ENCODE measurements at places on chromosomes 2 and 18.
A peak's percentile ranks its signal among the peaks of the same experiment; 100 is the strongest.

DNA sequence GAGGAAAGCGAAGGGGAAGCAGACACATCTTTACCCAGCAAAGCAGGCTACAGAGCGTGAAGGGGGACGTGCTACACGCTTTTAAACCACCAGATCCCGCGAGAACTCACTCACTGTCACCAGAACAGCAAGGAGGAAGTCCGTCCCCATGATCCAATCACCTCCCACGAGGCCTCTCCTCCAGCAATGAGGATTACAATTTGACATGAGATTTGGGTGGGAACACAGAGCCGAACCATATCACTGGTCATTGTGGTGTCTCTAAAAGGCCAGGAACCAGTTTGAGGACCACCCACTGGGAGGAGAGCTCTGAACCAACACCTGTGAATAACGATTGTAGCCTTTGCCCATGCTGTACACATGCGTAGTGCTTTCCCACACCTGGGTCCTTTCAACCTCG is 116.6 kb upstream of the FAM136A start:
- no peak for DNase-seq

GRCh38 chr2:167103028-167103756 is 214.9 kb downstream of the XIRP2 start:
- DNase-seq: no peak

- DNase-seq: no peak
These were observed 145.1 kb downstream of the GFPT1 start for GRCh38 chr2:69241664-69242514.

GRCh38 chr2:158619496-158619895 is 162.7 kb downstream of the PKP4 start:
- DNase-seq: no peak

GRCh38 chr2:150513647-150514046 is 26.2 kb upstream of the RND3 start:
- no peak for DNase-seq

DNA sequence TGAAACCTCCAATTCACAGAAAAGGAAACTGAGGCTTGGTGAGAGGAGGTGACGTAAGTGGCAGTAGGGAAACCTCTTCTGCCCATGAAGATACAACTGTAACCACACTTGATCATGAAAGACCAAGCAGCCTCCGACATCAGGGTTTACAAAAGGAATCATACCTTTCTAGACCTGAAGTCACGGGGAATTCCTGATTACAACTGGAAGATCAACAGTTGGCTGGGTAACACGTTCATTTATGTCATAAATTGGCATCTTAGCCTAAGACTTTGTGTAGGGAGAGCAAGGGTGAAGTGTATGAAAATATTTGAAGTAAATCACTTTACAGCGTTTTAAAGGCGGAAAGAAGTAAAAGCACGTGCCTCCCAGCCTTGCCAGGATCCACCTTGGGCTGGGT is 922 bp downstream of the HS1BP3 start:
- DNase-seq: no peak

GRCh38 chr18:2907550-2908135 is 60.8 kb downstream of the EMILIN2 start:
- DNase-seq: no peak

GRCh38 chr18:75070625-75071483 is 138.1 kb downstream of the PTGR3 start:
- DNase-seq: peak; percentile 81

- no peak for DNase-seq
These were observed 107.7 kb upstream of the YPEL5 start for GRCh38 chr2:30039101-30039500.

DNA sequence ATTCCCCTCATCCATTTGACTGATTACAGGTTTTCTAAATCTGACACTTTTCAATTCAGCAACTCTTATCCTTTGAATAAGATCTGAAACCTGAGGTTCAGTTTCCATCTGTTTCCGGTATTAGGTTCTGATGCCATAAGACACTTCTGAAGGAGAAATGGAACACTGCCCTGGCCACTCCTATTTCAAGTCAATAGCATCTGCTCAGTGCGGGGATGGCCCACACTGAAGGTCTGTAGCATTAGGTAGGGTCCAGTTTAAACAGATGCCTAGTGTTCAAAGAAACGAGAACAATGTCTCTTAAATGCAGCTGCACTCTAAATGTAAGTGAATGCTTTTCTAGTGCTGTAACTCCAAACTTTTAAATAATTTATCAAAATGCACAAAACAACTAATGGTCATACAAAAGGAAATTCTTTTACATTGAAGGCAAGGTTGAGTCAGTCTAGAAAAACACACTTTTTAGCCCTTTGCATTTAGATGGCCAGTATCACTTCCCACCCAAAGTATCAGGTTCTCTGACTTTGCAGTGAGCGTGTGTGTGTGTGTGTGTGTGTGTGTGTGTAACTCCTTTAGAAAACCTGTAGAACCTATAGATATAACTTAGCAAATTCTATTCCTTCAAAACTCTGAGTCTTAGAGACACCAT is 78.2 kb downstream of the STK39 start:
- no peak for DNase-seq

GRCh38 chr18:59867337-59868104 is 32.3 kb upstream of the PMAIP1 start:
- no peak for DNase-seq

DNA sequence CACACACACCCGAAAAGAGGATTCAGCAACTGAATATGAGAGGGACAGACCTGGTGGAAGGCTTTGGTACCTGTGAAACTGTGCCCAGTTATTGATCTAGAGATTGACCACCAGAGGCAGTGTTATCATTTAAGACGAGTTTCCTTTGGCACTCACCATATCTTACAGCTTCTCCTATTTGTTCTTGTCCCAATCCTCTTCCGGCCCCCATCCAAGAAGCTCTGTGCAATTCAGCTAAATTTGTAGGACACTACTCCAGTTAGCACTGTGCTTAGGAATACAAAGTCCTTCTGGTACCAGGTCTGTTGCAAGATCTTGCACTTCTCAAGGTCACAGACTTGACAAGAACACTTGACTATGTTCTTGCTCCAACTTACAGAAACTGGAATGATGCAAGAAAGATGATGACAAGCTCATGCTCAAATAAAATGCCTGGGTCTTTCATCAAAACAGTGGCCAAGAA is 177.7 kb downstream of the TMEM247 start:
- DNase-seq: no peak

DNA sequence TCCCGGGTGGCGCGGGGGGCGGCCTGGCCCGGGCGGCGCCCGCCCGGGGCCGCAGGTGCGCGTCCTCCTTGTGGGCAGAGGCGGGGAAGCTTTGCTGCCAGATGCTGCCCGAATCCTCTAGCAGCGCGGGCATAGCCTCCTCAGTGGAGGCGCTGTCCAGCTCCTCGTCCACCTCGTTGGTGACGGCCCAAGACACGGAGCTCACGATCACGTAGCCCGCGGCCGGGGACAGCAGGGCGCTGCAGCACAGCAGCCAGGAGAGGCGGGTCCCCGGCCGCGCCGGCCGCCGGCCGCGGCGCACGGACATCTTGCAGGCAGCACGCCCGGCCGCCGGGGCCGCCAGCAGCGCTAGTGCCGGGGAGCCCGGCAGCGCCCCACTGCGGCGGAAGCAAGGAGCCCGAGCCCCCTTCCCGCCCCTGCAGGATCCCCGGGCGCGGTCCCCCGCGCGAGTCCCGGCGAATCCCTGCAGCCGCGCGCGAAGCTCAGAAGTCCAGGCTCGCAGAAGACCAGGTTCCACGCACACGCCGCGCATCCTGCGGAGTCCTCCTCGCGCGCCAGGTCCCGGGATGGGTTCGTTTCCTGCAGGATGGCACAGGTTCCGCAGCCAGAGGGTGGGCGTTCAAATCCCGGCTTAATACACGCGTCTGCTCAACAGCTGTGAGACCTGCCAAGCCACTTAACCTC is at the start of gene CREG2:
Gene CREG2, minus strand, starts transcription at position 353 of the 684 bp plus-strand sequence. Its CDS starts 46 bp downstream, at position 307.
- peak; percentile 46 for DNase-seq

DNA sequence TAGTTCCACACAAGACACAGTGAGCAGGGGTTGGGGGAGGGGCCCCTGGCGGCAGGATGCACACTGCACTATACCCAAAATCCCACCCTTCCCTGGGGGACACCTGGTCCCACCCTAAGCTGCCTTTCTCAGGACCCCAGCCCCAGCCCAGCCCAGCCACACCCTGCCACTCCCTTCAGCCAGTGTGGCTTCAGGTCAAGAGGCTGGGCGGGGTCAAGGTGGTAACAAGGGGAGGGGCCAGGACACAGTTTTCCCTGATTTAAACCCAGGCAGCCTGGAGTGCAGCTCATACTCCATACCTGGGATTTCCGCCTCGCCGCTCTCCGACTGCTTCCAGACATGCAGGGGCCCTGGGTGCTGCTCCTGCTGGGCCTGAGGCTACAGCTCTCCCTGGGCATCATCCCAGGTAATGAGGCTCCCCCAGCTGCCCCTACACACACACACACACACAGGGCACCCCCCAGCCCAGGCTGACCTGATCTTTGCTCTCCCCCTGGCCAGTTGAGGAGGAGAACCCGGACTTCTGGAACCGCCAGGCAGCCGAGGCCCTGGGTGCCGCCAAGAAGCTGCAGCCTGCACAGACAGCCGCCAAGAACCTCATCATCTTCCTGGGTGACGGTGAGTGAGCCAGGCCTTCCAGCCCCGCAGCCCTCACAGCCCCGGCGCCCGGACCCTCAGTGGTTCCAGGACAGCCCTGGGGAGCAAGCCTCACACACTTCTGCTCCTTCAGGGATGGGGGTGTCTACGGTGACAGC is at the start of gene ALPG:
Gene ALPG, plus strand, starts transcription at position 289 of the 755 bp plus-strand sequence. Its CDS starts 51 bp downstream, at position 340.
- DNase-seq: no peak

- no peak for DNase-seq
These were observed 58.6 kb downstream of the GALNT14 start for GRCh38 chr2:31079665-31080064.

DNA sequence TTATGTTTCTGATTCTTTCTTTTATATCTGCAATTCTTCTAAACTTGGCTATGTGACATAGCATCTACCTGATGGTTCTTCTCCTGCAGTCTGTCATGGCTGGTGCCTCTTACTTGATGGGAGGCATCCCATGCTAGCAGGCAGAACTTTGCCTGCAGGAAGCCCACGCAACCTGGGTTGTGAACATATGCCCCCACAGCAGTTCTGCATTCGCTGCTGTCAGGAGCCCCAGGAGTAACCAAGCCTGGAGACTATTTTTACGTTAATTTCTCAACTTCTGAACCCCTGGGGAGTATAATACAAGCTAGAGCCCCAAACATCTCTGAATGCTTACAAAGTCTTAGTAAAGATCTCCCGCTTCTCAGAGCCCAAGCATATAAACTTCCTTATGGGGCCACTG is 12.1 kb downstream of the FAM168B start:
- DNase-seq: no peak

GRCh38 chr2:22274661-22275060 is 1110.3 kb upstream of the KLHL29 start:
- DNase-seq: no peak

DNA sequence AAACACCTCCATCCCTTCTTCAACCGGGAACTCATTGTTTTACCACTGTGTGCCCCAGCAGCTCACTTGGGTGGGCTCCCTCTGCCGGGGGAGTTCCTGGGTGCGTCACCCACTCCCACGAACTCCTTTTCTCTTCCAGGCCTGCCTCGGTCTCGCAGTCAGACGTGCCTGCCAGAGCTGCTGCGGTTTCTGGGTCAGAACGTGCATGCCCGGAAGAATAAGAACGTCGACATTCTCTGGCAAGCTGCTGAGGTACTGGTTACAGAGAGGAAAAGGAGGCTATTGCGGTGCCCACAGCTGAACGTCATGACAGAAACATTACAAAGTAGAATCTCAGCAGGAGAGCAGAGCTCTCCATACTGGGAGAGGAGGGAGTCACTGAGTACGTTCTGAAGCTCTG is 35.6 kb downstream of the COA5 start:
- no peak for DNase-seq

GRCh38 chr2:186307871-186308270 is 178.2 kb upstream of the ZC3H15 start:
- DNase-seq: no peak

GRCh38 chr2:220212296-220213080 is 585.1 kb downstream of the SLC4A3 start:
- DNase-seq: no peak

- peak; percentile 31 for DNase-seq
These were observed 45.6 kb upstream of the TMEM178A start for GRCh38 chr2:39620067-39620466.

DNA sequence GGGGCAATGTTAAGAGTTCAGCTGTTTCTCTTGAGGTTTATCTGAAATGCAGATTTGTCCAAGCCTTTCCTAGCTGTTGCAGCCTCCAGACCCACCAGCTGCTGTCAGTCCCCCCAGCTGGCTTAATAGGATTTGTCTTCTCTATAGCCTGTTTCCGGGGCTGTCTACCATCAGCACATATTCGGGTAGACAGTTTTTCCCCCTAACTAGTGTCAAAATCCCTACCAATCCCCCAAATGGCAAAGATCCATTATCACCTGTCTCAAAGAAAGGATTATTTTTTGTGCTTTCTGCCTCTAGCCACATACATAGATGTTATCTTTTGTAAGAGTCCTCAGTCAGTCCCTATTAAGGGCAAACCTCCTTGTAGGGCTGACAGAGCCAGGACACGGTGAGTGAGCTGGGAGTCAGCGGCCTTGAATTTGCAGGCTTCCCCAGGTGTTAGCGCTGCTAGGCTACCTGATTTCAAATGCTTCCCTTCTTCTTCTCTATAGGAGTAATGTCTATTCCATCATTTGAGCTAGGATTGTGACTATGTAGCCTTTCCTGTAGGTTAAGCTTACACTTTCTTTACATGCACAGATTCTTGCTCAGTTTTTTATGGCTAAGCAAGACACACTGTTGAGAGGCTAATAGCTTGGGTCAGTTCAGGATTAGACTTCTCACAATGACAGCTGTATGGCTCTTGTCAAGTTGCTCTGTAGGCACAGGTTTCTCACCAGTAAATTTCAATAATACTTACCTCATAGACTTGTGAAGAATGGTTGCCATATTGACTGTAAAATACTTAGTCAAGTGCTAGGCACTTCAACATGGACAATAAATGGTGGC is 171.1 kb upstream of the UNC80 start:
- no peak for DNase-seq

- DNase-seq: no peak
These were observed 23.6 kb downstream of the ASAP2 start for GRCh38 chr2:9230051-9230802.

DNA sequence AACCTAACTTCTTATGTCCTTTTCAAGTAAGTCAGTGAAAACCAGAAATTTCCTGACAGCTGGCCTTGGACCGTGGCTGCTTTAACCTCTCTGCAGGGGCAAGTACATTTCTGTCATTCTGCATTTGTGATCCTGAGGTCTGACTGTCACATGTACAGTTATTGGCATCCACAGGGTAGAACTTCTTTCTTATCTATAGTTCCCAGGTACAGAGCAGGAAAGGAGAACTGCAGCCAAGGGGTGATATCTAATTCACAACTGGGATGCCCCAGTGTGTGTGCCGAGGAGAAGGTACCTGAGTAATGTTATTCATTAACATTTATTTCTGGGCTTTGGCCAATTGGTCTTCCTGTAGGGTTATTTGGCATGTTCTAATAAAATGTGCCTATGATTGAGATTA is 468.9 kb downstream of the PARD3B start:
- DNase-seq: no peak

Data from CD4-positive, alpha-beta T cell treated with Interferon gamma for 1 hour (primary cell).